Occipital lobe (tissue), 3 donors: ENCODE measurements at places on chromosomes 2 and 18.

DNA sequence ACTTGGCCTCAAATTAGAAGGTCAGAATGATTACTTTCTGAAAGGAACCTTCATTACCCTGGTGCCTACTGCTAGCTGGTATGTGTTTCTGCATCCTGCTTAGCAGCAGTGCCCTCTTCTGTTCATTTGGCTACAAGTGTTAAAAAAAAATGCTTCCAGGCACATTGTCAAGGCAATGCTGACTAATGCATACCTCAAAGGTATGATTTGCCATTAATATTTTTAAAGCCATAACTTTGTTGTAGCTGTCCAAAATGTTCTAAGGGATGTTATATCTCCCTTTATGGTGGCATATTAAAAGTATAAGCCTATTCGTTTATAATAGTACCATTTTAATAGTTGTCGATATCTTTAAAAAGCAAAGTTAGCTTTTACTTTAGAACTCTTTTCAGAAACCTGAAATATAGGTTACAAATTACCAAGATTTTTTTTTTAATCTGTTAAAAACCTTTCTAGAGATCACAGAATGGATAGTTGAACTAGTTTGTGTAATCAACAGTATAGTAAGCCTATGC, 52.0 kb upstream of the FAM171B start:
- no peak for DNase-seq

DNA sequence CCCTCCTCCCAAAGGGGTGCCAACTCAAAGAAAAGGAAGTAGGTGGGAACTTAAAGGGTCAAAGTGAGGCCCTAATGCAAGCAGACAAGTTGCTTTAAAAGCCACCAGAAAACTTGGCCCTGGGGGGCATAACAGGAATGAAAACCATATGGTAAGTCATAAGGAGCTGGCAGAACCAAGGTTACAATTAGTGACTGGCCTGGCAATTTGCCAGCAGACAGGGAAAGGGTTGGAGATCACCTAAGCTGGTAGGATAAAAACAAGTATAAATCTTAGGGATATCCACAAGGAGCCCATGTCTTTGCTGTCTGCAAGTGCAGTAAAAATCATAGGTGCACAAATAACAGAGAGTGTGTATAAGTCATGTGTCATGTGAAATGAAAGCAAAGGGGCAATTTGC, 256.7 kb upstream of the LRRTM4 start:
- DNase-seq = no peak

- no peak for DNase-seq
Observed at GRCh38 chr18:43710135-43710534, 432.8 kb upstream of the SYT4 start.

DNA sequence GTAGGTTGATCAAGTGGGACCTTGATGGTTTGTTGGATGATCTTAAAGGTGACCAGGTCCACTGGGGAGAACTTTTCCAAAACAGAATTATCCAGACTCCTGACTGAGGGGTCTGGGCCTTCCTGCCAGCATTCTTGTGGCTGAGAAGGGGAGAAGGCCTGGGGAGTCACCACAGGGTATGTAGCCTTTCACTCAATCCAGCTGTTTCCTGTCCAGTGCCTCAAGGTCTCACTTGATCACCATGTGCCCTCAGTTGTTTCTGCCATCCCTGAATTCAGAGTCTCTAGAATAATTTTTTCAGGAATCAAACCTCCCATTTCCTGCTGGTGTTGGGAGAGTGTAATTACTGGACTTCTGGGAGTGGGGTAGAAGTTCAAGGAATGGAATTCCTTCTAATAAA, 54.4 kb upstream of the TANC1 start:
- DNase-seq = no peak

DNA sequence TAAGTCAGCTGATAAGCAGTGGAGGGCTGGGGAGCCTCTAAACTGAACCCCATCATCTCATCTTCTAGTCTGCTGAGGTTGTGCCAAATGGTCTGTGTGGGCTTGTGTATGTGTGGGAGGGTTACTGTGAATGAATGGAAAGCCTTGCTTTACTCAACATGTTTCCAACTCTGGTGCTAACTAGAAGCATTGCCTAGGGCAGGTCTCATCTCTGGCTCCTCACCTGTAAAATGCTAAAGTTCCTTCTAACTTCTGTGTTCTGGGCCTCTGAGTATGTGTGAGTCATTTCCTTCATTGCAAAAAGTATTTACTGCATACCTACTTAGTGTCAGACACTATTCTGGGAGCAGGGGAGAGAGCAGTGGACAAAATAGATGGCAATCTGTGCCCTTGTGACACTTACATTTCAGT, 1.3 kb downstream of the LIPG start:
- no peak for DNase-seq
